ENCODE measurements at places on chromosomes 12 and 14. TPM values are rescaled to one million over a fixed set of nuclear protein-coding genes. Genes with fewer than 3 reads are reported as not detected.

Gene CCER1
- total RNA-seq: not detected

Gene ITGB7
- total RNA-seq: 0.98 TPM

Gene ASB2
- total RNA-seq: 0.28 TPM

Gene NAV3
- 2.5 TPM for total RNA-seq

Gene PPM1H
- total RNA-seq: 22.9 TPM

Gene ARHGAP9
- total RNA-seq: 0.92 TPM

Gene TMEM63C
- total RNA-seq: 2.4 TPM

Gene KRT77
- total RNA-seq: not detected

- DNase-seq: no peak
These were observed 115.3 kb downstream of the ZNF664 start for GRCh38 chr12:124088217-124088907.

- no peak for DNase-seq
These were observed 21.1 kb upstream of the CPNE8 start for GRCh38 chr12:38926501-38926900.

DNA sequence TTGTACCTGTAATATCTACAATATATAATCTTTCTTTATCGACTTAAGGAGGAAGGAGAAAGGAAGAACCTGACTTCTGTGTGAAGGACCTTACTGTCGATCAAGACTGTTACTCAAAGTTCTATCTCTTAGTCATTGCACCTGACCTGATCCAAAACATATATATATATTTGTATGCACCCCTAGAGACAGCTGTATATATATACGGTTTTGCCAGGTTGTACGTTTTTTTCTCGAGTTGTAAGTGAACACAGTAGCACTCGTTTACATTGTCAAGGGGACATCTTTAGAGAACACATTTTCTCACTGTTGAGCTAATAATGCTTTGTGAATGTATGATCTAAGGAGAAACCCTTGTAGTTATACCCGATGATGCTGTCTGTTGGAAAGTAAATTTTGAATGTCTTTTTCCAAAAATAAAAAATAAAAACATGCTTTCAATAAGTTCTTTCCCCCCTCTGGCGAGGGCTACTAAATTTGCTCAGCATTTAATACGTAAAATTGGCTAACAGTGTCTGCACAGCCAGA lies 536 bp upstream of the SLC35E3 start:
- no peak for DNase-seq

- DNase-seq: no peak
These were observed at the start of gene IRF2BPL for GRCh38 chr14:77028384-77029231. TSS of gene IRF2BPL (minus strand) at chr14:77028708. CDS start at chr14:77027792, 916 bp downstream.

DNA sequence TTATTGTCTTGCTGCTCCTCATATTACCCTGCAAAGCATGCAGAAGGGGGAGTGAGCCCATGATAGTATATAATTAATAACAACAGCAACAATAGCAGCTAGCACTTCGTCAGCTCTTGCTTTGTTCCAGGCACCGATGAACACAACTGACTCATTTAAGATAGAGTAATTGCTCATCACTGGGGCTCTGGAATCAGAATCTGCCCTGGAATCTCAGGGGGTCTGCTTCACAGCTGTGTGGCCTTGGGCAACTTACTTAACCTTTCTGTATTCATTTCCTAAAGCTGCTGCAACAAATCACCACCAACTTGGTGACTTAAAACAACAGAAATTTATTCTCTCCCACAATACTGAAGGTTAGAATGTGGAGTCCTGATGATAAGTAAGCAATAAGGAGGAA lies 55.0 kb upstream of the PSMC1 start:
- DNase-seq: no peak

DNA sequence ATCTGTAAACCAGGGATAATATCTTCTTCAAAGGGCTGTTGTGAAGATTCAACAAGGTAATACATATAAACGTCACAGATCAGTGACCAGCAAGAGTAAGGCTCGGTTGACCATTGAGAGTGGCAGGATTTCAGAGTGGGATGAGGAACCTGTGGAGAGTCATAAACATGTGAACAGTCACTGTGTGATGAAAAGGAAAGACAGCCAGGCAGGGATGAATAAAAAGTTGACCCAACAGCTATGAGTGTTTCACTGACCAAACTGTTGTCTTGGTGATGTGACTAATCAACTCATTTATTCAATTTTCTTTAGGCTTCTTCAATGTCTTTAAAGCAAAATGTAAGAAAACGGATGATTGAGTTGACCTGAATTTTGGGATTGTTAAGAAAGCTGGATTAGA lies 8.6 kb upstream of the FRMD6 start:
- DNase-seq: no peak
